Sigmoid colon (tissue), 7 donors: ENCODE measurements at places on chromosomes 2 and 18. TPM values are rescaled to one million over a fixed set of nuclear protein-coding genes. Genes with fewer than 3 reads are reported as not detected.

- no peak for DNase-seq
Measured at GRCh38 chr2:105141099-105141614, 100.4 kb upstream of the GPR45 start.

The ASIC4 gene
- total RNA-seq = not detected

- DNase-seq = no peak
Measured at GRCh38 chr2:159052157-159052601, 83.7 kb downstream of the TANC1 start.

DNA sequence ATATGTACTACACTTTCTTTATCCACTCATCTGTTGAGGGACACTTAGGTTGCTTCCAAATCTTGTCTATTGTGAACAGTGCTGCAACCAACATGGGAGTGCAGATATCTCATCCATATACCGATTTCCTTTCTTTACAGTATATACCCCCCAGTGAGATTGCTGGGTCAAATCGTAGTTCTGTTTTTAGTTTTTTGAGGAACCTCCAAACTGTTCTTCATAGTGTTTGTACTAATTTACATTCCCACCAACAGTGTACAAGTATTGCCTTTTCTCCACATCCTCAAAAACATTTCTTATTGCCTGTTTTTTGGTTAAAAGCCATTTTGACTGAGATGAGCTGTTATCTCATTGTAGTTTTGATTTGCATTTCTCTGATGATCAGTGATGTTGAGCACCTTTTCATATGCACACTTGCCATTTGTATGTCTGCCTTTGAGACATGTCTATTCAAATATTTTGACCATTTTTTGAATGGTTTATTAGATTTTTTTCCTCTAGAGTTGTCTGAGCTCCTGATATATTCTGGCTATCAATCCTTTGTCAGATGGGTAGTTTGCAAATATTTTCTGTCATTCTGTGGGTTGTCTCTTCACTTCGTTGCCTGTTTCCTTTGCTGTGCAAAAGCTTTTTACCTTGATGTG is 12.2 kb downstream of the PLEK start:
- DNase-seq = no peak

- no peak for DNase-seq
Measured at GRCh38 chr2:48089644-48090043, 183.3 kb upstream of the FBXO11 start.

- DNase-seq = peak; percentile 93
Measured at GRCh38 chr2:207625014-207625907, at the start of gene METTL21A. Gene METTL21A, minus strand, starts transcription at chr2:207625394. Its CDS starts 1,019 bp downstream, at chr2:207624375.

- no peak for DNase-seq
Measured at GRCh38 chr2:151552287-151552686, 142.6 kb downstream of the RIF1 start.

- no peak for DNase-seq
Measured at GRCh38 chr18:40874233-40874632, 1080.8 kb upstream of the PIK3C3 start.

The TAF4B gene
- total RNA-seq = 6.4 TPM

The REG3G gene
- not detected for total RNA-seq

DNA sequence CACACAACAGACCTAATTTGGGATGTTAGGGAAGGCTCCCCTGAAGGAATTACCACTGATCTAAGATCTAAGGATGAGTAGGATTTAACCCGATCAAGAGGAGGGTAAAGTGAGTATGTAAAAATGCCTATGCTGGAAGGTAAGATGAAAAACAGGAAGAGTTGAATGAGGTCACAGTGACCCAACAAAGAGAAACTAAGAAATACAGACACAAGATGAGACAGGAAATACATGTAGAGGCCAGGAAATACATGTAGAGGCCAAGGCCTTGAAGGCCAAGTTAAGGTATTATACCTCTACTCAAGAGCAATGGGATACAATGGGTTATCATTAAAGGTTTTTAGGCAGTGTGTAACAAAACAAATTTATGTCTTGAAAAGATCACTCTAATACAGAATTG is 131.6 kb upstream of the TANK start:
- no peak for DNase-seq

GRCh38 chr18:13611601-13612195 is 114.7 kb downstream of the FAM210A start:
- DNase-seq = peak; percentile 74

The XDH gene
- total RNA-seq = not detected

DNA sequence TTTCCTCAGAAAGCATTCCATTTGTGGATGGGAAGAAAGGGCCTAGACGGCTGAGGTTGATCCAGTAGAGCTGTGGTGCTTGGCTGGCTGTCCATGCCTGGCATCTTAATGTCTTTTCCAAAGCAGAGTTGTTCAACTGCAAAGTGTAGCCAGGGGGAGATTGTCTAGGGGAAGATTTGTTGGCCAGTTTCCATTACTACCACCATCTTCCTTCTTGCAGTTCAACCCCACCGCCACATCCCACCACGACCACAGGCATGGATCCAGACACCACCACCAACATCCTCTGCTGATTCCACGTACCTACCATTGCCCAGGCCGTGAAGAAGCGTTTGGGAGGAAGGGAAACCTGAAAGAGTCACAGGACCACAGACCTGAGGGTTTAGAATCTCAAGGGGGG is 50.7 kb upstream of the HAAO start:
- no peak for DNase-seq

DNA sequence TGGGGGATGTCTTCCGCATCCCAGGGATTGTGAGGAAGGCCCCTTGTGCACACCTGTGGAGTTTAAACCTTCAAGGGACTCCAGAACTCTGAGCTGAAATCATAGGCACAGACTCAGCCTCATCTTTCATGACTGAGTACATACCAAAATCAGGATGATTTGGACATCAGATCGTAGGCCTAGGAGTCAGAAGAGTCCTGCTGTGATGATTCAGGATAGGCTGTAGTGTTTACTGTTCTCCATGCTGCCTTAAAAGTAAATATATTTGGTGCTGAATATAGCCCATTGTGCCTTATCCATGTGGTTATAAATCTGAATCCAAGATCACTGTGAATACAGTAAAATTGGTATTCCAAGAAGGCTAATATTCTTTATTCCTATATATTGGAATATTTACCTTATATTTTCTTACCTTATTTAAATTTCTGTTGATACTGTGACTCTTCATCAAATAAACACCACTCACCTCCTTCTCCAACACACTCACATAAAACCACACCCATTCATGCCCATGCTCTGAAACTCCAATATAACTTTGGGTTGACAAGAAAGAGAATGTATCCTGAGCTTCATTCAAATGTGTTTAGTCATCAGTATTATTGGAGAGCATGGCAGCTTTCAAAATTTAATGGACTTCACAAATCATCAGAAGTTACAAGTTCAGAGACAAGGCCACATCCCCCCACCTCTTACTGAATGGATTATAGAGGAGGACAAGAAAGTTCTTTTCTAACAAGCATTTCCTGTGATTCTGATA is 561.4 kb upstream of the LINC00305 start:
- DNase-seq = no peak

DNA sequence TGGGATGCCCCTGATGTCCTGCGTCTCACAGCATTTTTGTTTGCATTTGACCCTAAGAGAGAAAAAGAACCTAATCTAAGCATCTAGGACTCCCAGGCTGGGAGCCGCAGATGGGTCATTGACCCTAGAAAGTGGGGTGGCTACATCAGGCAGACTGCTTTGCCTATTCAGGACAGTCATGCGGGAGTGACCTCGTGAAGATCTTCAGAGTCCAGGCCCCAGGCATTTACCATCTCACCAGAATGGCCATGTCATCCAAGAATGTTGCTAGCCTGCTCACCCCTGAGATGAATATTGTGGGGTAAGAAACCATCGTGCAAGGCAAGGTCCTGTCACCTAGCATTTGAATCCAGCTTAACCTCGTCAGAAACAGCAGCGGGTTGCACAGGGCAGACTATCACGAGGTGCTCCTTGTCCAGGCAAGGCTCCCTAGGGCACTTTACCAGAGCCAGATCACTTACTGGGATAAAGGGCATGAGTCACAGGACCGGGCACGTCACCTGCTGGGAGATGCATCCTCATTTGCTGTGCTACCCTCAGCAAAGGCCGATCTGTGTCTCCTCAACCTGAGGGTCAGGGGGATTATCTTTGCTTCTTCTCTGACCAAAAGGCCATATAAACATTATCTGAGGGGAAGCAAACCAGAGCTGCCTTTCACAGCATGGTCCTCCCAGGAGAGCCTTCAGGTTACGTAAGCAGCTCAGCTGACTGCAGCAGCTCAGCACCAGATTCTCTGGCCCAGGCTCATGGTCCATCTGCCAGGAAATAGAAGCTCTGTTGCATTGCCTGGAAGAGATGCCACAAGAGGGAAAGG is 162.3 kb downstream of the ACKR3 start:
- peak; percentile 95 for DNase-seq

The ODC1 gene
- 58.7 TPM for total RNA-seq

The SCN2A gene
- 1.1 TPM for total RNA-seq

The FAM228A gene
- 2.1 TPM for total RNA-seq

DNA sequence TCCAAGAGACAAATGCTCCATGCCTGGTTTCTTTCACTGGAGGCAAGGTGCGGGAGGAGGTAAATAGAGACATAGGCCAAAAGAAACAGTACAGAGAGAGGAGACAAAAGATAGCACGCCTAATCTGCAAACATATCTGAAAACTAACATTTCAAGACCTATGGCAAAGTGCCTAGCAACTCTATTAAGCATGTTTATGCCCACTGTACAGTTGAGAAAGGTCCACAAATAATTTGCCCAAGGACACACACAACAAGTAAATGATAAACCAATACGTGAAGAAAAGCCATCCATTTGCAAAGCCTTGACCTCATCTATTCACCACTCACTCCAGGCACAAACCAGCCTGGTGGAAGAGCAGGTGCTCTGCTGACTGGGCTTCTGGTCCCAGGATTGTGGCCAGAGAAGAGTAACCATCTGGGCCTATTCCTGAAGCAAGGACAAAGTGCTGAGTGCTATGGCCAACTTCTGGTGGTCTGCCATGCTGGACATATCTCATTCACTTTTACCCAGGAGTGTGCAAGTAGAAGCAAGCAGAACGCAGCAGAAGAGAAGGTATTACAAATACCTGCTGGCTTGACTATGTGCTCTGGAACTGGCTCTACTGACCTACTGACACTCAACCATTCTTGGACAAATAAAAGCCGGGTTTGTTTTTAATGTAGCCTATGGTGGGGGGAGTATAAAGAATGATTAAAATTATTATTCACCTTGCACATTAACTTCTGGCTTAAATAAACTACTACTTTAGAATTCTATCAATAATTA is 25.3 kb downstream of the TMEM131 start:
- no peak for DNase-seq

DNA sequence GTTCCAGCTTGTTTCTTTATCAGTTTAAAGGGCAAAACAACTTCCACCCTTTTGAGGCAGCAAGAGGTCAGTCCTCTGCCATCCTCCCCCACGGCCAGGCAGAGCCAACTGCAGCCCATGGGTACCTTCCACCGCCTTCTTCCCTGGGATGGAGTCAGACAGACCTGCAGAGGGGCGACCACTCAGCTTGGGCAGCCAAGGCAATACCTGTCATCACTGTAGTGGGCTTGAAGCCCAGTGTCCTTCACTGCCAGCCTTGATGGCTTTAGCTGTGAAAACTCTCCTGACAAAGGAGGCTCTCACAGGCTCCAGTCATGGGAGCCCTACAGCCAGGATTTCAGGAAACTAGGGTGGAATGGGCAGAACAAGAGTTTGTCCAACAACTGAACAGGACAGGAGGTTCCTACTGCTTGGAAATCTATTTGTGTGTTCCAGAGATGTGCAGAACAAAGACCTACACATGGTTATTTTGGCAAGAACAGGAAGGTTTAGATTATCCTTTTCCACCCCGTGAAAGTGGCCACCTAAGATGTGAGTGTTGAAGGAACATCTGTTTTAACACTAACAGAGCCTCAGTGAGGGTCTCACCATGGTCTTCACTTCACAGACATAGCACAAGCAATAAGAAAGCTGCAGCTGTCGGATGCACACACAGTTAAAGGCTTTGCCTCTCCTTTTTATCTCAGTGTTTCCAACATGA is 93.9 kb upstream of the RMDN2 start:
- DNase-seq = no peak

DNA sequence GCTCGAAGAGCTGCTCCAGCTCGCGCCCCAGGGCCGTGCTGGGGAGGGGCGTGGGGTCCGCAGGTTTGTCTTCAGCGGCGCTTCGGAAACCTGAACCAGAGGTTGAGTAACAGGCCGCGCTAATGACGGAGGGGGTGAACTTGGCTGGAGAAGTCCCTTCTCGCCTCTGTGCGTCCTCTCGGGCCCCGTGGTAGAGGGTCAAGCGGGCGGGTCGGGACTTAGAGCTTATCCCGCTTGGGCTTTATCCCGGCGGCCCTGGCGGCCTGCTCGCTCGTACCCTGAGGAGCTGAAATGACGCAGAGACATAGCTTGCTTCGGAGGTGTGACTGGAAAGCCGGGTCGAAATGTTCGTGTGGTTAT is 479 bp downstream of the RNMT start:
- peak; percentile 85 for DNase-seq

DNA sequence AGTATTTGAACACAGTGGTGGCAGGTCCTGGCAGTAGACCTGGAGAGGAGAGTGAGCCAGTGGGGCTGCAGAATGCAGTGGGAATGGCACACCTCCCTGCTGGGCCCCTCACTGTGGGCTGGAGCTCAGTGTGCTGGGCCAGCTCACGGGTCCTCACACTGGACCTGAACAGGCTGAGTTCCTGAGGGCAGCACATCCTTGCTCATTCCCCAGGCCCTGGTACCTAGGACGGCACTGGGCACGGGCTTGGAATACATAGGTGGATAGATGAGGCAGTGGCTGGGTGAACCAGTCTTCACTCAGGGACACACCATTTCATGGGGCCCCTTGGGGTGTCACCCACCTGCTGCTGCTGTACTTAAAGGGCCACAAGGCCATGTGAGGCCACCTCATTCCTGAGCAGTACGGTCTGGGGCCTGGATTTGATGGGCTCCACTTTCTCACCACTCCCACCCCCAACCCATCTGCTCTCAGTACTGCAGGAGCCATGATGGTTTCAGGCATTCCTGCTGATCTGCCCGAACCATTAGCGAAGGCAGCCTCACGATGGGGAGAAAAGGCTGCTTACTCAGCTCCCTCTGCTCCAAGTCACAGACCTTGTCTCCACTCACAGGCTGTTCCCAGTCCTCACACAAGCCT is 4.2 kb downstream of the TMEM177 start:
- no peak for DNase-seq

The RTP5 gene
- total RNA-seq = 0.16 TPM

GRCh38 chr2:41994233-41994637 is 53.6 kb upstream of the PKDCC start:
- DNase-seq = no peak

DNA sequence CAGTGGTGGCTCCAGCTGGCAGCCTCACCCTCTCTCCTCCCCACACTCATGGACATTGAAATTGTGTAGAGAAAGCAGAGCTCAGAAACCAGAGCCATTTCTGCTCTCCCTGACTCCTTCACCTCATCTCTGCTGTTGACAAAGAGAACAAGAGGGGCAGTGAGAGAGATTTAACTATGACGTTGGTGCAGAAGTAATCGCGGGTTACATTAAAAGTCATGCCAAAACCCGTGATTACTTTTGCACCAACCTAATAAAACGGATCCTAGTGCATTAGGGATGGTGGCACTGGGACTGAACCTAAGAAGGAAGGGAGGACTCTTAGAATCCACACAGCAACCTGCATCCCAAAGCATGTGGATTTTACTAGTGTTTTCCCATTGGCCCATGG is 113.3 kb upstream of the CDC42EP3 start:
- no peak for DNase-seq

The CCDC74B gene
- 3.9 TPM for total RNA-seq
